ENCODE measurements at places on chromosomes 6 and 20. TPM values are rescaled to one million over a fixed set of nuclear protein-coding genes. Genes with fewer than 3 reads are reported as not detected.
A peak's percentile ranks its signal among the peaks of the same experiment; 100 is the strongest.

DNA sequence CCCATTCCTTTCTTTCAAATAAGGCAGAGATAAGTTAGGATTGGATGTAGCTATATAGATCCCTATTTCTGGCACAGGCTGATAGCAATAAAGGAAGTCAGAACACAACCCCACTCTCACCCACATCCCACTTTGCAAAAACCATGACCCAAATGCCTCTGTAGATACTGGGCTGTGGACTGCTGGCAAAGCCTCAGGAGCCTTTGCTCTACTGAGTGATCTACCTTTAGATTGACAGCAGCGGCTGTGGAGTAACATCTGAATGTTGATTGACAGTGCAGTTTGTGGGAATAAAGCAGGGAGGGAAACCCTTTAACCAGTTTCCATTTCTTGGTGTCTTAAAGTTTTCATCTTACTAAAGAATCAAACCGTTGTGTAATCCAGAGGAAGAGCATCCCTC is 6.7 kb upstream of the TMEM30A start:
- no peak for DNase-seq

GRCh38 chr6:16698997-16699868 is 62.0 kb downstream of the ATXN1 start:
- DNase-seq = no peak

- DNase-seq = no peak
Observed at GRCh38 chr20:47618479-47618878, 116.8 kb downstream of the NCOA3 start.

GRCh38 chr20:48538058-48538825 is 289.6 kb downstream of the PREX1 start:
- peak; percentile 71 for DNase-seq

Gene WFDC5
- total RNA-seq = 1.2 TPM
